Stimulated activated CD4-positive, alpha-beta T cell treated with anti-CD3 and anti-CD28 coated beads, TNF-alpha, amount 100 ng/mL, for 48 hours (primary cell): ENCODE measurements at places on chromosomes 3 and 15.

DNA sequence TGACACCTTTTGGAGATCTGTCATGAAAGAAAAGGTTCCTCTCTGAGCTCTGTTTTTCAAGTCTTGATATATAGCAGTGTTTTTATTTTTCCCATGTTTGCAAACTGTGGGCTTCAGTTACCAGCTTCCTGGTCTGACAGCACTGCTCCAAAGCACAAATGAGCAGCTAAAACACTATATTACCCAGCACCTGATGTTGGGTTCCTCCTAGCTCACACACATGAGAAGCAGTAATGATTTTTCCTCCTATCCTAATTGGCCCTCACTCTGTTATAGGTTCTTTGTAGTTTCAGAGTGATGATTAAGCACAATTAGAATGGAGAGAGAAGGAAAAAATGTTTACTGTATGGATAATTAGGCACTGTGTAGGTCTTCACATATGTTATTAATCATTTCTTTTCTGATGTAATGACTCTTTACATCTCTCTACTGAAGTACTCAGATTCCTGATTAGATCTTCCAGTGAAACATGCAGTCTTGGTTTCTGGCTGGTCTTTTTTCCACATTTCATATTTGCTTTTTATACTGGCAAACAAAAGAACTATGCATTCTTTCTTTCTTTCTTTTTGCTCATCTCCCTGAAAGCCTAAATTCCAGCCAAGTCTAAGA, 939.7 kb downstream of the NSUN3 start:
- DNase-seq, result no peak

- no peak for DNase-seq
Observed at GRCh38 chr3:169662132-169662842, 1.2 kb downstream of the MECOM start.

GRCh38 chr3:136547293-136547692, 204.9 kb downstream of the STAG1 start:
- no peak for DNase-seq

- DNase-seq, result no peak
Observed at GRCh38 chr15:81298611-81299010, 25.3 kb downstream of the STARD5 start.

- peak; percentile 29 for DNase-seq
Observed at GRCh38 chr3:125310623-125311081, 64.5 kb downstream of the ZNF148 start.

- DNase-seq, result no peak
Observed at GRCh38 chr3:40189118-40189517, 120.4 kb upstream of the EIF1B start.

GRCh38 chr15:52765785-52766184, 24.4 kb downstream of the ONECUT1 start:
- DNase-seq, result no peak

DNA sequence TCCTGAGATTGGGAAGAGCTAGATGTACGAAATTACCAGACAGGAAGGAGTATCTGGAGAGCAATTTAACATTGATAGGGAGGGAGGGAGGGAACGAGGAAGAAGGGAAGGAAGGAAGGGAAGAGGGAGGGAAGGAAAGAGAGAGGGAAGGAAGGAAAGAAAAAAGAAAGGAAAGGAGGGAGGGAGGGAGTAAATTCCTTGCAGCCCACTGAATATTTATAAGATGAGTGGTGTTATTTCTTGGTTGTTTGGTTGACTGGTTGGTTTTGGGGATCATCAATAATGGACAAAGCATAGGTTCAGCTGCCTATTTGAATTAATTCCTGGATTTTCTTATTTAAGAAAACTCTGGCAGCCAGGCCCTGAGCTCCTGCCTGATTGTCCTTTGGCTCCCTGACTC, 15.5 kb upstream of the TSEN2 start:
- DNase-seq, result no peak

DNA sequence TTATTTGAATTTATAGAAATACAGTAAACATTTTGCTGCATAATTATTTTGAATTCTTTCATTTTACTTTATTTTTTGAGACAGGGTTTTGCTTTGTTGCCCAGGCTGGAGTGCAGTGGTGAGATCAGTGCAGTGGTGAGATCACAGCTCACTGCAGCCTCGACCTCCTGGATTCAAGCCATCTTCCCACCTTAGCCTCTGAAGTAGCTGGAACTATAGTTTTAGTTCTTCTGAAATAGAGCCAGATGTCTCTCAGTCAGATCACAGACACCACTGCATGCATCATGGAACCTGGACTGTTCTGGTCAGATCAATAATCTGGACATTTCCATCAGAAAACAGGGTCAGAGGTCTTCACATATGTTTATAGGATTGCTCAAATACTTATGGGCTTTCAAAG, 7.9 kb downstream of the RPLP1 start:
- DNase-seq, result no peak

GRCh38 chr3:31250116-31250777, 282.5 kb upstream of the STT3B start:
- no peak for DNase-seq

DNA sequence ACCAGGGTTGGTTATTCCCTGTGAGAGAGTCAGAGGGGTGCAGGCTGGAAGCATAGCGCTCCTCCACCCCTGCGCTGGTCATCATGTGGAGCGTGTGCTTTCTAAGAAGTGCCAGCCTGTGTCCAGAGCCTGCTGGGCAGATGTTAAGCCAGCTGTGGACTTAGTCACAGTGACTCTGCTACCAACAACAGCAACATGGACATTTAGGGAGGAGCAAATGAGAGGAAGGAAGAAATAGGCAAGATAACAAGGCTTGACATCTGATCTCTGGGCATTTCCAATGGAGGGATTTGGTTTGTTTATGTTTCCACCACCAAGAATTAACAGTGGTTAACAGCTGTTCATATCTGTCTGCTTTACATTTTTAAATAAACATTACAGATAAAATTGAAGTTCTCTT, 36.4 kb upstream of the MYZAP start:
- DNase-seq, result no peak

DNA sequence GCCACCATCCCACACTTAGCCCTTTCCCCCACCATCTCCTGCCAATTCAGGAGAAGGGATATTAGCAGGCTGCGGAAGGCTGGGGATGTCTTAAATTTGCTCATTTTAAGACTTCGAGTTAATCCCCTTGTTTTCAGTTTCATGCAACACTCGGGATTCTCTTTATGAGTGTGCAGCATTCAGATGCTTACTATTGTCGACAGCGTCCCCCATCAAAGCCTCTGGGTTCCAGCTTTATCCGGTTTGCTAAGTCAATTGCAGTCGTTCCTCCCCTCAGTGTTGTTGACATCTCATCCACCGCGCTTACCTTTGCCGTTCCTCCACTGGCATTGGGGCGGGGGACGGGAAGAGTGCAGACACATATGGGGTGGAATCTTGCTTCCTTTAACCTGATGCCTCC, 220.2 kb downstream of the VPS13C start:
- no peak for DNase-seq

DNA sequence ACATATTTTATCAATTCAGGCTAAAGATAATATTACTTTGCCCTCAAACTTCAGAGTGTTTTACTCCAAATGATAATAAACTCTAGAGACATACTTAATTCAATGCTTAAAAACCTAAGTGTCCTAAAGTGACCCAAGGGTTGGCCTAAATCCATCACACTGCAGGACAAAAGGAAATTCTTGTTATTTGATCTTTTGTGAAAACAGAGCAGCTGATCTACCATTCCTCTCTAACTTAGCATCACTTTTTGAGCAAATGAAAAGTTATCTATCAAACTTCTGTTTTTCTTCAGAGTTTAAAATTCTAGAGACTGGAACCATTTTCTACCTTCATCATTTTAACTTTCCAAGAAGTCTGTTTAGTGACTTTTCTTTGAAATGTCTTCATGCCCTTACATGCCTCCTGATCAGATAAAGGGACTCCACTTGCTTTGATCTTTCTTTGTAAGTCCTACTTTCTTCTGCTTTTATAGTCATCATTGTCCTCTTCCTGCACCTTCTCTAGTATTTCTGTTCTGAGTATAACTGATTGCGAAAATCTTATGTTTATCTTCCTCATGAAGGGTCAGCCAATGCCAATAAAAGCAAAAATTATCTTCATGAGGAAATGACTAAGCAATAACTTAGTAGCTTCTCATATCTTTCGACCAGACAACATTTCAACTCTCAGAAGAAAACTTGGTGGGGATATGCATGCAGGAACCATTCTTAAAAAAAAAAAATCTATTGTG, 378.7 kb upstream of the TGFBR2 start:
- no peak for DNase-seq

DNA sequence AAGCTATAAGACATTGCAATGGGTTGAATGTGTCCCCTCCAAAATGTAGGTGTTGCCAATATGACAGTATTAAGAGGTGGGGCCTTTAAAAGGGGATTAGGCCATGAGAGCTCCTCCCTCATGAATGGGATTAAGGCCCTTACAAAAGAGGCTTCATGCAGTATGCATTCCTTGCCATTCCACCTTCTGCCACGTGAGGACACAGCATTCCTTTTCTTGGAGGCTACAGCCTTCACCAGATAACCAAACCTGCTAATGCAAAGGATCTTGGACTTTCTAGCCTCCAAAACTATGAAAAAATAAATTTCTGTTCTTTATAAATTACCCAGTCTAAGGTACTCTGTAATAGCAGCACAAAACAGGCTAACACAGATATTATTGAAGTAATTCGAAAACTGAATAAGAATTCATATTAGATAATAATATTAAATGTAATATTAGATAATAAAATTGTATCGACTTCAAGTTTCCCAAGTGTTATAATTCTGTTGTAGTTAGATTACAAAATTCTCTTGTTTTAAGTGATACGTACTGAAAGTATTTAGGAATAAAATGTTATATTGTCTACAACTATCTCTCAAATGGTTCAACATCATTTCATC, 29.4 kb upstream of the ATP8B4 start:
- DNase-seq, result no peak

GRCh38 chr3:178325330-178325729, 210.9 kb upstream of the KCNMB2 start:
- DNase-seq, result no peak

GRCh38 chr3:87796137-87796842, 262.5 kb downstream of the CGGBP1 start:
- no peak for DNase-seq

DNA sequence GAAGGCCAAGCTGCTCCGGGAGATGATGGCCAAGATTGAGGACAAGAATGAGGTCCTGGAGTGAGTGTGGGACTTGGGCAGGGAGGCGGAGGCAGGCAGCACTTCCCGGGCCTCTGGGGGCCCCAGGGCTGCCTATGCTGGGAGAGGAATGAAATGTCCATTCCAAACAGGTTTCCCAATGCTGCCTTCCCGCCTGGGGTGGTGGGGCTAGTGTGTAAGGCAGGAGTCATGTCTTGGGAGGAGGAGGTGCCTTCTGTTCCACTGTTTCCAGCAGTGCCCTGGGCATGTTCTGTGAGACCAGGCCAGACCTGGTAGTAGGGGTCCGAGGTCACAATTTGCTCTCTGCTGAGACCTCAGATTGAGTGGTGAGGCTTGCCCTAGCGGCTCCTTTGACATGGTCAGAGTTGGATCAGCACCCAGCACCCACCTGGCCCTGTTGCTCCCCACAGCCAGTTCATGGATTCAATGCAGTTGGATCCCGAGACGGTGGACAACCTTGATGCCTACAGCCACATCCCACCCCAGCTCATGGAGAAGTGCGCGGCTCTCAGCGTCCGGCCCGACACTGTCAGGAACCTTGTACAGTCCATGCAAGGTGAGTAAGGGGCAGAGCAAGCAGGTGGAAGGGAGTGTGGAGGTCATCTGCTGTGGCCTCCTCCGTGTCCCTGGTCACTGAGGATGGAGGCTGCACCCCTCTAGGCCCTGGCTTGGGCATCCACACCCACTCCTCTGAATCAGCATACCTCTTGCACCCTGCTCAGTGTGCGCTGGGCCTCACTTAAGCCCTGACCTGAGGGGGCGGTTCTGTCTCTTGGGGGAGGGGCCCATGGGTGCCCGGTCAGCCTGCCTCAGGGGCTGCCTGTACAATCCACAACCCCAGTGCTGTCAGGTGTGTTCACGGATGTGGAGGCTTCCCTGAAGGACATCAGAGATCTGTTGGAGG, 27.3 kb downstream of the PTPN23 start:
- DNase-seq, result no peak

GRCh38 chr15:56906766-56907165, 11.7 kb upstream of the TCF12 start:
- DNase-seq, result no peak

DNA sequence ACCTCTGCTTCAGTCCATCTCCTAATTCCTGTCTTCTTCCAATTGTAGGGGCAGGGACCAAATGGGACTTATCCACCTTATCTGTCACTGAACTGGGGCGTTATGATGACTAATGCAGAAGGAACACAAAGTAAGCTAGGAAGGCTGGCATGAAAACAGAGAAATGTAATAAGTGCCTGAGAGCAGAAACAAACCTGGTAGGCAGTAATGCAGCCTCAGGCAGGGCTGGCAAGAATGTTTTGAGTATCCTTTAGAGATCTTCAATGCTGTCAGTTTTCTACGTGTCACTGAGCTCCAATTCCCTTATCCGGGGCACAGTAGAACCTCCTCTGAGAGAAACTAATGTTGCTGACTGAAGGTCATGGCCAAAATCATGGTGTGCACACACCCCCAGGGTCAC, 246.2 kb upstream of the TBL1XR1 start:
- no peak for DNase-seq

- DNase-seq, result no peak
Observed at GRCh38 chr3:76643623-76644304, 396.1 kb upstream of the ROBO2 start.

DNA sequence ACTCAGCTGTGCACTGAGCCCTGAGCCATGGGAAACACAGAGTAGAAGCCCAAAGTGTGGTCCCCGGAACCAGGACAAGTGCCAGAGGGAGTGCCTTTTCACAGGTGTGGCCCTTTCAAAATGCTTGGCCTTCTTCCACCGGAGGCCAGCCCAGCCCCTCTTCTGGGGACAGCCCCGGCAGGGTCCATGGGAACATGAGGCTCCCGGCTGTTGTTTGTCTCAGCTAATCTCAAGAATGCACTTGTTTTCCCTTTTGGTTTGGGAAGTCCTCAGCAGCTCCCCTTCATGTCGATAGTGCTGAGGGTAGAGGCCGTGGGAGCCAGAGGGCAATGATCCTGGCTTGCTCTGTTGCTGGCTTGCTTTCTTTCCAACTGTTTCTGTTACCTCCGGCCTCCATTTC, 91.1 kb upstream of the MRPS22 start:
- DNase-seq, result no peak

DNA sequence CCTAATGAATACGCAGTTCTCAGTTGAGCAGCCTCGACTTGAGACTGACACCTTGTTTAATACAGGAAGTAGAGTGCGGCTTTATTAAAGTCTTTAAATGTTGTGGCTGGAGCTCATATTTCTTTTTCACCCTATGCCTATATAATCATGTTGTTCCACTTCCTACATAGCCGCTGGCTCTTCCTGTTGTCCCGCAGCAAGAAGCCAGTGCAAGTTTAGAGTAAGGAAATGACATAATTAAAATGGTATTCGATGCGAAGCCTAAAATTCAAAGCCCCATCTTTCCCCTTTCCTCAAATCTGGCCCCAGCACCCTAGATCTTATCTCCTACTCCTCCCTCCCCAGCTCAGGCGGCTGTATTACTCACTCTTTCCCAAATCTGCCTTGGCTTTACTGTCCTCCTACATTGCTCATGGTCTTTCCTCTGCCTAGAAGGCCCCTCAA, 7.5 kb upstream of the PHLDB2 start:
- DNase-seq, result no peak

GRCh38 chr3:38455639-38456430, 2.1 kb downstream of the ACVR2B start:
- no peak for DNase-seq

- DNase-seq, result no peak
Observed at GRCh38 chr3:147589016-147589415, 179.9 kb downstream of the ZIC1 start.

- peak; percentile 68 for DNase-seq
Observed at GRCh38 chr15:79380755-79381497, 51.2 kb upstream of the MINAR1 start.

- DNase-seq, result no peak
Observed at GRCh38 chr3:146163584-146163983, 2.6 kb upstream of the PLOD2 start.
